Transverse colon (tissue), 4 donors: ENCODE measurements at places on chromosomes 5 and 9.

DNA sequence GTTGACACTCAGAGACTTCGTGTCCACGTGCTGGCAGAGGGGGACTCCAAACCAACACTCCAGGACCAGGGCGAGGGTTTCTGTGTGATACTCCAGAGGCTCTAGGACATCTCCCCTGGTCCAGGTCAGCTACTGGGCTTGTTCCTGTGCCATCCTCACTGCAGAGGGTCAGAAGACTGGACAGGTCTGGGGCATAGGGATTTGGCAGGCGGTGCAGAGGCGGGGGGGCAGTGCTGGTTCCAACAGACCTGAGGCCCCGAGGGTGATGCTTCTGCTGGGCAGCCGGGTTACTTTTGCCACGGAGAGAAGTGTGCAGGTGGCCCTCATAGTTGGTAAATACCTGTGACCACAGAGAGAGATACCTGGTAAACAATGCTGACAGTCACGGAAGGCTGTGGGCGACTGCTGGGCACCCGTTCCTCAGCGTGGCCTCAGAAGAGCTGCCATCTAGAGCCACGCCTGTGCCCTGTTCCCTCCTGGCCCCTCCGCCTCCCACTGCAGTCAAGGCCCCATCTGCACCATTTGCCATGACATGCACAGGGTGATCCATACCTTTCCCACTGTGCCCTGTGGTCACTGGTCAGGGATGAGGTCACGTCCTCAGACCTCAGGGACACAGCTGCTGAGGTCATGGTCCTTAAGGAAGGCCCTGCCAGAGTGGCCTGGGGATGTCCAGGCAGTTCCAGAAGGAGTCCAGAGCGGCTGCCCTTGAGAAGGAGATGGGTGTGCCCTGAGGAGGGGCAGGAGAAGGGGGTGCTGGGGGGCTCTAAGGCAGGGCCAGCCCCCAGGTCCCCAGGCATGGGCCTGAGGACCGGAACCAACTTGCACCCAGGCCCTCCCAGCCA, 30.0 kb downstream of the TRIP13 start:
- DNase-seq: no peak

GRCh38 chr9:83449983-83450382, 88.2 kb downstream of the FRMD3 start:
- no peak for DNase-seq

DNA sequence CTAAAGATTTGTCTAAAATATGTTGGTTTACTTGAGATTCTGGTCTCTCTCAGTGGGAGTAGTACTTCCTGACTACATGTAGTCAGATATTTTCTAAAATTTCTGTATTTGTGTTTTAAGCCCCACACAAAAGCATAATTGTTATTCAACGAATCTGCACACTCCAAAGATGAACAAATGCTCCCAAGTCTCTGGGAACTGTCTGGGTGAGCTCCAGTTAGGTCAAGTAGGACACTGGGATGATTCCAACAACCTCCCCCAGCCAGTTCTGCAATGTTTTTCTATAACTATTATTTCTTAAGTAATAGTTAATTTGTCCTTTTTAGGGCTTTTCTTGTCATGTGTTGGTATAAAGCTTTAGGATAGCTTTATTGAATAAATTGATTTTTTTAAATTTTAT, 174.6 kb downstream of the FAM174A start:
- no peak for DNase-seq

- no peak for DNase-seq
Observed at GRCh38 chr9:86624630-86625029, 270.4 kb upstream of the TUT7 start.

- DNase-seq: no peak
Observed at GRCh38 chr9:122172131-122172530, 12.4 kb downstream of the MORN5 start.

DNA sequence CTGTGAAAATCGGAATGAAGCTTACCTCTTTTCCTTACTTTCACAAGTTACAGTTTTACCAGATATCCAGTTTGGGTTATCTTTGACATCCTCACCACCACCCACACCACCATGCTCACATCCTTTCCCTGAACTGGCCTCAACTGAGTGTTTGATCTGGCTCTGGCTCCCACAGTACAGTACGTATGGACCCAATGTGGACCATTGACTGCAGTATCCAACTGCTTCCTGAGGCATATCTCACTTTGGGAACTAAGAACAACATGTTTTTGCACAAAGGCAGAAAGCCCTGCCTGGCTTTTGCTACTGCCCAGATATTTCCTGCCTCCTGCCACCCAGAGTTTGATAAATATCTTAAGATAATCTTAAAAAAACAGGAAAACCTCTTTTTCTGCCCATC, 1232.0 kb upstream of the CDH18 start:
- no peak for DNase-seq

- no peak for DNase-seq
Observed at GRCh38 chr5:142422429-142422828, 97.6 kb upstream of the SPRY4 start.

GRCh38 chr9:24846248-24846912, 300.7 kb upstream of the IZUMO3 start:
- DNase-seq: no peak

DNA sequence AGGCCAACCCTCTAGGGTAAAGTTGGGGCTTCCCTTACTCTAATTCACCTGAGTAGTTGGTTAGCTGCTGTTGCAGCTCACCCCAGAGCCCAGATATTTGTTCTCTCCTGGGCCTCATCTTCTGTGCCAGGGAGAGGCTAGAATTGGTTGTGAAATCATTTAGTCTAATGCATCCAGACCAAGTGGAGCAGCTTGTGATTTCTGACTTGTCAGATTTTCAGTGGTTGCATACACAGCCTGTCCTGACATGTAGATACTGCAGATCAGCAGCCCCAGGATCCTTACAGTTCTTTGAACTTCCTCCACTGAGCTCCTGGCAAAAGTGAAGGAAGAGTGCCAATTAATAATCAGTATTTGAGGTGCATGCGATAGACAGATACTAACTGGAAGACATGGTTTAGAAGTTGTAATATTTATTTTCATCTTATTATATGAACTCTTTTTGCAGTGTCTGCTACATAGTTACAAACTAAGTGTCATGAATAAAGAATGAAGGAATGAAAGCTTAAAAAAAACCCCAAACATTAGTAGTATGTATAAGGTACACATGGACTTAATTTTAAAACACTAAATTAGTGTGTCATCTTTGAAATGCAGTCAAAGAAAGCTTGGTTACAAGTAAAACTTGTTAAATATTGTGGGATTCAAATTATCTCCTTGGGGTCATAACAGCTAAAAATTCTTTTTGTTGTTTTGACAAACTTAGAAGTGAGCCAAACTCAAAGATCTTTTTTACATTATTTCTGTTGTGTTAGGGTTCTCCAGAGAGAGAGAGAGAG, 128.5 kb downstream of the VPS13A start:
- no peak for DNase-seq

DNA sequence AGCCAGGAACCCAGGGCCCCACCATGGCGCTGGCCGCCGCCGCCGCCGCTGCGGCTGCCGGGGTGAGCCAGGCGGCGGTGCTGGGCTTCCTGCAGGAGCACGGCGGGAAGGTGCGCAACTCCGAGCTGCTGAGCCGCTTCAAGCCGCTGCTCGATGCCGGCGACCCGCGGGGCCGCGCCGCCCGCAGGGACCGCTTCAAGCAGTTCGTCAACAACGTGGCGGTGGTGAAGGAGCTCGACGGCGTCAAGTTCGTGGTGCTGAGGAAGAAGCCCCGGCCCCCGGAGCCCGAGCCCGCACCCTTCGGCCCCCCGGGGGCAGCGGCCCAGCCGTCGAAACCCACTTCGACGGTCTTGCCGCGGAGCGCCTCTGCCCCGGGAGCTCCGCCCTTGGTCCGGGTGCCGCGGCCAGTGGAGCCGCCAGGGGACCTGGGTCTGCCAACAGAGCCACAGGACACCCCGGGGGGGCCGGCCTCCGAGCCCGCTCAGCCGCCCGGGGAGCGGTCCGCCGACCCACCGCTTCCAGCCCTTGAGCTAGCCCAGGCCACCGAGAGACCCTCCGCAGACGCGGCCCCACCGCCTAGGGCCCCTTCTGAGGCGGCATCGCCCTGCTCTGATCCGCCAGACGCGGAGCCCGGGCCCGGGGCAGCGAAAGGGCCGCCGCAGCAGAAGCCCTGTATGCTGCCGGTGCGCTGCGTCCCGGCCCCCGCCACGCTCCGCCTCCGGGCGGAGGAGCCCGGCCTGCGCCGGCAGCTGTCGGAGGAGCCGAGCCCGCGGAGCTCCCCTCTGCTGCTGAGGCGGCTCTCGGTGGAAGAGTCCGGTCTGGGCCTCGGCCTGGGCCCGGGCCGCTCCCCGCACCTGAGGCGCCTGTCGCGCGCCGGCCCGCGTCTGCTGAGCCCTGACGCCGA, 749 bp downstream of the SOWAHA start:
- DNase-seq: peak; percentile 48

- no peak for DNase-seq
Observed at GRCh38 chr5:158951436-158952247, 148.1 kb downstream of the EBF1 start.

GRCh38 chr5:73999297-73999696, 373.3 kb downstream of the ARHGEF28 start:
- DNase-seq: no peak

DNA sequence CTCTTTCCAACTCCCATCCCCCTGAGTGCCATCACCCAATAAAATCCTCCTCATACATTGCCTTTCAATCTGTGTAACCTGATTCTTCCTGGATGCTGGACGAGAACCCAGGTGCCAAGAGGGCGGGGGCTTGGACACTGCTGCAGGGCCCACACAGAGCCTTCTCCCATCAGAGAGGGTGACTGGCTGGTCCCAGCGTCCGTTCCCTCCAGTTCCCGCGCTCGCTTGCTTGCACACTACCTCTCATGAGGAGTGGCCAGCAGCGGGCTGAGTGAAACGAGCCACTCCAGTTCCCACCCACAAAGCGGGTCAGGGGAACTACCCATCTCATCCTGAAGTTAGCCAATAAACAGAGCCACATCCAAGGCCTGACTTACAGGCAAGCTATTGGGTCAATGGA, 602.6 kb upstream of the ADAMTS16 start:
- DNase-seq: no peak

GRCh38 chr9:118482306-118482705, 778.1 kb downstream of the TLR4 start:
- DNase-seq: no peak

- no peak for DNase-seq
Observed at GRCh38 chr5:36669015-36669651, 62.7 kb downstream of the SLC1A3 start.

DNA sequence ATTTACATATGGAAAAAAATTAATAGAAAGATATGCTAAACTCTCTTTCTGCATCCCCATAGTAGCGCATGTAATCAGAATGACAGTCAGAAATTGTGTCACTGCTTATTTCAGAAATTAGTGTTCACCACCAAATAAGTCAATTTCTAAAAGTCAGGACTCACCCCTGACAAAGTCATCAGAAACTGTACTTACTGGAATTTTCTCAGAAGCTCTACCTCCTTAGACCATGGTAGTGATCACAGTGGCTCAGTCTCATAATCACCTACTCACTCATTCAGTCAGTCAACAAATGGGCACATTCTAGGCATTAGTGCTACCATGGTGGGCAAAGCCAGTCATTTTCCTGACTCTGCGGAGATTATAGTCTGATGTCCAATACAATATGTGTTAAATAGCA, 22.0 kb downstream of the THBS4 start:
- DNase-seq: no peak

GRCh38 chr9:27371382-27371781, 74.4 kb upstream of the EQTN start:
- DNase-seq: peak; percentile 63

GRCh38 chr9:37271679-37272078, 150.8 kb upstream of the GRHPR start:
- DNase-seq: no peak

DNA sequence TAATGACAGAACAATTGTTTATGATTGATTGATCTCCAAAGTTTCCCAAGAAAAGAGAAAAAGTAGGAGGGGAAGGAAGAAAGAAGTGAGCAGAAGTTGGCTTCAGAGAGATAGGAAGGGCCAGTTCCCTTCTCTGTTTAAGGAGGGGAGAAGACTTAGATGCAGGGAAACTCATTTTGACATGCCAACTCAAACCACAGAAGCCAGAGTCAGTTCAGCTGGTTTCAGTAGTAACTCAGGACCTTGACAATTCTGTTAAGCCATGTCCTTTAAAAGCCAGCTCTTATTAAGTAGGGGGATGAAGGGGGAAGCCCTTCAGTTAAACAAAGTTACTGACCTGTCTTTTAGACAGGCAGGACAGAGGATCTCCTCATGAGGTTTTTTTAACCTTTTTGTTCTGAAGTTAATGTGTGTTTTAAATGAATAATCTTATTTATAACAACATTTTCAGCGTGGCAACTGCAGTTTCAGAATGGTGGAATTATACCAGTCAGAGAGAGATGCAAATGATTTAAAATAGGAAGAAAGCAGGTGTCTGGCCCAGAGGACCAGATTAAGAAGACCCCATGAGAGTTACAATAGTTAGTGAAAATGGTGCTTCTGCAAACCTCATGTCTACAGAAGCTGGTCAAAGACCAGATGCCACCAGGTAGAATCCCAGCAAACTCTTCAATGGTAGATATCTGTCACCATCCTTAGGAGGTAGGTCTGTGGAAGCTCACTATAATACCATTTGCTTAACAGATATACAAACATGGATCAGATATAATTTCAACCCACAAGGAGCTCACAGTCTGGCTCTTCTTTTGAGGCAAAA, 29.3 kb upstream of the ABL1 start:
- DNase-seq: no peak

DNA sequence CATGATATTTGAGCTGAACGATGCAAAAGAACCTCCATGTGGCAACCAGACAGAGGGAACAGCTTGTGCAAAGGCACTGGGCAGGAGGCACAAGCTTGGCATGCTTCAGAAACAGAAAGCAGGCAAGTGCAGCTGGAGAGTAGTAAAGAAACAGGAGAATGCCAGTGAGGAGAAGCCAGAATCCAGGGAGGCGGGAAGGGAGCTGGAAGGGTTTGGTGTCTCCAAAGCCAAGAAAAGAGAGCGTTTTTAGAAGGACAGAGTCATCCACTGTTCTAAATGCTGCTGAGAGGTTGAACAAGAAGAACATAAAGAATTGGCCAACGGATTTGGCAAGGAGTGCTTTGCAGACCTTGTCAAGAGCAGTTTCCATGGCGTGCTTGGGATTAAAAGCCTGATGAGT, 124.7 kb downstream of the TLE1 start:
- no peak for DNase-seq

DNA sequence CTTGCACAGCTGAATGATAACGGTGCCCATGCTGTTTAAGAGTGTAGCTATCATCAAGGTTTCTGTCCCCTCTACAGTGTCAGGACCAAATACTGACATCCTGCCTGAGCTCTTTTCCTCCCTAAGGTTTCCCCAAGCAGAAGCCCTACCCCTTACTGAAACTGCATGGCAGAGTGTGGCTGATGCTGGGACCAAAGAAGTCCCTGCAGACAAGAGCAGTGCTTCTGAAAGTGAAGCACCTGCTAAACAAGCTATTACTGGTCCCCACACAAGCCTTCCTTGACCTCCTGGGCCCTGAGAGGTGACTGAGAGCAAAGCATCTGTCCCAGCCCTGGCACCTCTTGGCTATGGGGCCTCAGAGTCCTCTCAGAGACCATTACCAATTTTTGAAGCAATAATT, 56.1 kb downstream of the CFAP90 start:
- no peak for DNase-seq

GRCh38 chr9:38652044-38652443, 31.6 kb upstream of the ANKRD18A start:
- no peak for DNase-seq

- peak; percentile 45 for DNase-seq
Observed at GRCh38 chr9:35611230-35611797, 6.3 kb downstream of the TESK1 start.
